ENCODE measurements at places on chromosomes 5 and 9.

- peak; percentile 54 for DNase-seq
Measured at GRCh38 chr9:70413464-70413798, 1.0 kb downstream of the KLF9 start.

DNA sequence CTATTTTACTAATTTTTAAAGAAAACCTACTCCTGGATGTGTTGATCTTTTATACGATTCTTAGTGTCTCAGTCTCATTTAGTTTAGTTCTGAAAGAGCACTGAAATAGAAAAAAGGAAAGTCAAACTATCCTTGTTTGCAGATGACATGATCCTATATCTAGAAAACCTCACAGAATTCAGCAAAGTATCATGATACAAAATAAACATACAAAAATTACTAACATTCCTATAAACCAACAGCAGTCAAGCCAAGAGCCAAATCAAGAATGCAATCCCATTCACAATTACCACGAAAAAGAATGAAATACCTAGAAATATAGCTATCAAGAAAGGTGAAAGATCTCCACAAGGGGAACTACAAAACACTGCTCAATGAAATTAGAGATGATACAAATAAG lies 225.8 kb upstream of the CDH18 start:
- DNase-seq, result no peak

DNA sequence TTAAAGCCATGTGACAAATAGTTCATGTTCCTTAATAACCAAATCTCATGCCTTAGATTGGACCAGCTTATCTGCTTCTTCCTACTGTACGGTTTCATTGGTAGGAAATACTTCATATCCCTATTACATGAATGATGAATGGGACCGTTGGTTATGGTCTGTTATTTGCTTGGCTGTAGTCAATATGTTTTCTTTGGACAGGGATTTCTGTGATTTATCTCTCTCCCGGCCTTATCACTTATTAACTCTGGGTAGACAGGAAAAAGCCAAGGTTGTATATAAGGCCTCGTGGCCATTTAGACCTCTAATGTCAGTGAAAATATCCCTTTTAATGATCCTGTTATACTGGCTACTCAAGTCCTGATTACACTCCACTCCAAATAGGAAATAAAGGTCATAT lies 330.6 kb downstream of the EBF1 start:
- DNase-seq, result no peak

DNA sequence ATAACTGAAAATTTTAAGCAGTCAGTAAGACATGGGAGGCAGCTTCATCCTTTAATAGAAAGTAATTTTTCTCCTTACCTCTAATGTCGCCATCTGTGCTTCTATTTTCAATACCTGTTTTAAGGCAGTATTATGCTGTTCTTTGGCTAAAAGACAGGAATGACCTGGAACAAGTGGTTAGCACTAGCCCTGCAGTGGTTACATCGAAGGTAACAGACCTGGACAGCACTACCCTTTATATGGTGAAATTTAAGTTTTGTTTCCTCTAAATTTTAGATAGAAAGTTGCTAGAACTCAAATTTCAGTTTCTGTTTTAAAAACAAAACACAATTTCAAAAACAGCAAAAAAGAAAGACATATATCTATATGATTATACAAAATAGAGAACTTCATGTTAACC lies 534.1 kb upstream of the CDH6 start:
- DNase-seq, result no peak

DNA sequence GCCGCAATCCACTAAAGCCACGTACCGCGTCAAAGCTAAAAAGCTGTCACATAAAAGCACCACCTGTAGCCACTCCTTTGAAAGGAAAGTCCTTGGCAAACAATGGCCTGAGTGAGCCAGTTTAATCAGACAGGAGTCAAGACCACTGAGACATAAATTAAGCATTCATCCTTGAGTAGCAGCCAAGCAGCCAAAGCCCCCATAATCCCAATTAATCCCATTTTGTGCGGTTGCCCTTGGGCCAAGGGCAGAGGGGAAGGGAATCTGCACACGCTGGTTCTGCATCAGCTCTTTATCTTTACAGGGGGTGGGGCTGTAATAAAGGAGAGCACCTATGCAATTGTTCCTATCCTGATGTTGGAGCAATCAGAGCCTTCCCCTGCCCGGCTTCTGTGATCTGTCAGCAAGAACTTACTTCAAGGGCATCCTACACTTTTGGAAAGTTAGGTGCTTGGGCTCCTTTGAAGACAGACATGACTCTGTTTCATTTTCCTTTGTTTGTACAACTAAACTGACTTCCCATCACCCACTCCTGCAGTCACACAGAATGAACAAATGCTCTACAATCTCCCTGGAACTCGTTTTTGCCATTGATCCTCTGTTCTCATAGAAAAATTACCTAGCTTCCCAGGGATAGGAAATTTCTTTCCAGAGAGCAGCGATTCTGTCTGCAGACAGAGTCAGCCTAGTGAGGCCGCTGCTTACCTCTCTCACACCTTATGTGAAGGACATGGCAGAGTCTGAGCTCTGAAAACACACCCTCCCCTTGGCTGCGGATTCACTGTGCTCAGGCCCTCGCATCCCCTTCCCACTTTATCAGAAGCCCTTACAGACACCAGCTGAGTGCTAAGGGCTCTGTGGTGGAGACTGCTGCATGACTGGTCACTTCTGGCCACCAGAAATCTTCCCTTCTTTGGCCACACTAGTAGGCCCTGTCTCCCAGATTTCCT lies 116.2 kb upstream of the TBCA start:
- no peak for DNase-seq

- no peak for DNase-seq
Measured at GRCh38 chr5:120517607-120518252, 53.6 kb downstream of the PRR16 start.

DNA sequence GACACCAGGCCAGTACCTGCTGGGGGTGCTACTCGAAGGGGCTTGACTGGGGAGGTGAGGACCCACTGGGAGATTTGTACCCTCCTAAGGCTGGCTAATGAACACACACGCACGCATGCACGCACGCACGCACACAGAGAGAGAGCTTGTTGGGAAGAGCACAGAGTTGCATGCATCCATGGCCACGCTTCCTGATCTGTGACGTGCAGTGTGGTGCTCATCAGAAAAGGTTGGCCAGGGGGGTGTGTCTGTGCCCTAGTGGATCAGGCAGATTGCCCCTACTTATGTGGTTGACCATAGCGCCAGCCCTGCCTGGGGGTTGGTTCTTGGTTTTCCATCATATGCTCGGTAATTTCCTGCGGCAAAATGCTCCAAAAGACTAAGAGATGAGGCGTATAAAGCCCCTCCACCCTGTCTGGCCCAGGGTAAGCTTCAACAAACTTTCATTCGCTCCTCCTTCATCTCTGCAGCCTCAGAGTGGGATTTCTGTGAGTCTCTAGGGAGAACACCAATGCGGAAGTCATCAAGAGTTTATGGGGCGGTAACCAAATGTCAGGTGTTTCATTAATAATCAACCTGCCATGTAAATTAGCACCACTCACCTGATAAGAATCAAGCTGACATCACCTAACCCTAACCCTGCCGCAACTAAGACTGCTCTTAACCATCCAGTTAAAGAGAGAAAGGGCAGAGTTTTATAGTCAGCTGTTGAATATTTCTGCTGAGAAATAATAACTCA lies 8.0 kb upstream of the GFI1B start:
- DNase-seq, result no peak

DNA sequence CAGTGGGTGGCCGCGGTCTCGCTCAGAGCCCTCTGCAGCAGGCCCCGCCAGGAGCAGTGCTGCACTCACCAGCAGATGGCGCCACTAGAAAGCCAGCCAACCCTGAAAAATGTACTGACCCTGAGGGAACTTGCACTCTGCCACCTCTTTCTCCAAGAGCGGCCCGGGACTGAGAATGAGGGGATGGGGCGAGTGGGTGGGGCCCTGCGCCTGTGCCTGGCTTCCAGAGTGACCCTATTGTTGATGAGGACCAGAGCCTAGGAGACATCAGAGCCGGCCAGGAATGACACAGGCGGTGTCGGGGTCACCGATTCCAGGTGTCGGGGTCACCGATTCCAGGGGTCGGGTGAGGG lies 2.9 kb upstream of the IL17B start:
- DNase-seq, result peak; percentile 89

Measured in RWPE1 (cell line).